ENCODE measurements at places on chromosomes 11 and 22.

DNA sequence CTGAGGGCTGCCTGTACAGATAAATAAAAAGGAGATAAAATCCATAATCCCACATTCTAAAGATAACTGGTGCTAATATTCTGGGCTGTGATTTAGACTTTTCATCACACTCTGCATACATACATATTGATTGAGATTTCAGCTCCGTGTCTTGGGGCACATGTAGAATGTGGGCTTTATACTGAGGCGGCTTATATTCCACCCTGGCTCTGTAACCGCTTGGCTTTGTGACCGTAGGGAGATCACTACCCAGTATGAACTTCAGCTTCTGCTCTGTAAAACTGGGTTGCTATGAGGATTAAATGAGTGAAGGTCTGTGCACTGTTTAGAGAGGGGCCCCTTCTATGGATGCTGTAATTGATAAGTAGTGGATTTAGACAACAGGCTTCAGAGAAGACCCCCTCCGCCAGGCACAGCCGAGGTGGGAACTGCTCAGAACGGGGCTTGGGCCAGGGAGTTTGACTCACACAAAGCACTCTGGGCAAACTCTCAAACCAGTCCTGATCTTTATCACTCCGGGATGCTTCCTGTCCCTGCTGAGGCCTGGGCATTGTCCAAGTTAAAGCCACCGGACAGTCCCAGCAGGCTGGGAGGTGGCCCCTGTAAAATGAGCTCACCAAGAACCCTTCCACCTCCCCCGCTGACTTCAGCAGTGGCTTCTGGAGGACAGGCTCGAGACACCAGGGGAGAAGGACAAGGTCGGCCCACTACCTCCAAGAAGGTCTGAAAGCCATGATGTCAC is 17.2 kb downstream of the KIAA1671 start:
- DNase-seq = no peak

DNA sequence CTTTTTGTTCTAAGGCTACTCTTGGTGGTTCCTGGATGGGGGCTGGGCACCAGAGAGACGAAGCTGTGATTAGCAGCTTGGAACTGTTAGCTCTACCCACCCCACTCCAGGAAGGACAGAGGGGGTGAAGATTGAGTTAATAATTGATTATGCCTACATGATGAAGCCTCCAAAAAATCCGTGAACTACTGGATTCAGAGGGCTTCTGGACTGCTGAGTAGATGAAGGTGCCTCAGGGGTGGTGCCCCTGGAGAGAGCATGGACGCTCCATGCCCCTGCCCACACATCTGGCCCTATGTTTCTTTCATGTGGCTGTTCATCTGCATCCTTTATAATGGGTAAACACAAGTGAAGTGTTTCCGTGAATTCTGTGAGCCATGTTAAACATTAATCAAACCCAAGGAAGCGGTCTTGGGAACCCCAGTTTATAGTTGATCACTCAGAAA is 47.3 kb upstream of the CYP2D6 start:
- DNase-seq = no peak

DNA sequence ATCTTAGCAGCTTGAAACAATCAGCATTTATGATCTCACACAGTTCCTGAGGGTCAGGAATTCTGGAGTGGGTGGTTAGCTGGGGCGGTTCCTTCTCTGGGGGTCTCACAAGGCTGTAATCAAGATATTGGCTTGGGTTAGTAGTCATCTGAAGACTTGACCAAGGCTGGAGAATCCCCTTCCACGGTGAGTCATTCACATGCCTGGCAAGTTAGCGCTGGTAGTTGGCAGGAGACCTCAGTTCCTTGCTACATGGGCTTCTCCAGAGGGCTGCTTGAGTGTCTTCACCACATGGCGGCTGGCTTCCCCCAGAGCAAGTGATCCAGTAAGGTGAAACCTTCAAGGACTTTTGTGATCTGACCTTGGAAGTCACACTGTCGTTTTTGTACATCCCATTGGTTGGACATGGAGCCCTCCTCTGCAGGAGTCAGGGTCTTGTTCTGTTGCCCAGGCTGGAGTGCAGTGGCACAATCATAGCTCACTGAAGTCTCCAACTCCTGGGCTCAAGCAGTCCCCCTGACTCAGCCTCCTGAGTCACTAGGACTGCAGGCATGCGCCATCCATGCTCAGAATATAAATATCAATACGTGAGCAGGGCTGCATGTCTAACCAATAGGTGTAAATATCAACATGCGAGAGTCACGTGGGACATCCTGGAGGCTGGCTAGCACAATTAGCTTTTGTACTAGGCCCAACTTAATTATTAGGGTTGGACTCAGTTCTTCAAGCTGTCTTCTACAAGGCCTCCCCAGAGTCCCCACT is 7.2 kb upstream of the NIPSNAP1 start:
- DNase-seq = no peak

- no peak for DNase-seq
Observed at GRCh38 chr22:22983816-22984215, 86.5 kb upstream of the GNAZ start.

DNA sequence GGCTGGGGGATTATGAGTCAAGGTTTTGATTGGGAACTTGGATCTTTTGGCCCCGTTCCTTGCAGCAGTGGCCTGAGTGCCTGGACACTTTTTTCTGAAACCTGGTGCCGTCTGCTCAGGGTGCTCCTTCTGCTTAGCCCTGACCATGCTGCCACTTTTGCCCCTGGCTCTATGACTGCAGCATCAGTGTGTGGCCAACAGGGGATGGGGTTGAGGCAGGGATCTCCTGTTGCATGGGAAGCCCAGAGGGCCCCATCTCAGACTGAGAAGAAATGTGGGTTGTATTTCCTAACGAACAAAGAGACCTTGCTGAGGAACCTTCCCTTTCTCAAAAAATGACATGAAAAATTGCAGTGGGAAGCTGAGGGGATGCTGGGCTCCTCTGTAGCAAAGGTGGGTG is 18.7 kb downstream of the POU2F3 start:
- no peak for DNase-seq

DNA sequence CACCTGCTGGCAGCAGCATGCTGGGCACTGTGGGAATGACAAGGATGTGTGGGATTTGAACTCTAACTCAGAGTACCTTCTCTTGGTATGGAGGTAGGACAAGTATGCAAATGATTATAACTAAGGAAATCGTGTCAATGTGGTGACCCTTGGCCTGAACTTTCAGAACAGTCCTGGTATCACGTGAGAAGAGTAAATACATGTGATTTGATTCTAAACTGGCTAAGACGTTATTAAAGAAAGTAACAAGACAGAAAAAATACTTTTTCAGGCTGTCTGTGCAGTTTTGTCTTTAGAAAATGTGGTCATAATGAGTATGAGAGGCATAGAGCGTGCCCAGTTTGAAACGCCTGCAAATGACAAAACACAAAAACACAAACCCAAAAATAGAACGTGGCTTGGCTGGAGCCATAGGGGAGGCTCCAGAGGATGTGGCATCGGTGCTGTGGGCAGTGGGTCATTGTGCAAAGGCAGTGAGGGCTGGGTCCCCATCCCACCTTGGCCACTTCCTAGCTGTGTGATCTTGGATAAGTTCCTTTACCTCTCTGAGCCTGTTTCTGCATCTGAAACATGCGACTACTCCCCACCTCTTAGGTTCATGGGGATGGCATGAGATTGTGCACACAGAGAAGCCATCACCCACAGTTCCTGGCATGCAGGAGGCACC is 18.4 kb upstream of the IL2RB start:
- no peak for DNase-seq

DNA sequence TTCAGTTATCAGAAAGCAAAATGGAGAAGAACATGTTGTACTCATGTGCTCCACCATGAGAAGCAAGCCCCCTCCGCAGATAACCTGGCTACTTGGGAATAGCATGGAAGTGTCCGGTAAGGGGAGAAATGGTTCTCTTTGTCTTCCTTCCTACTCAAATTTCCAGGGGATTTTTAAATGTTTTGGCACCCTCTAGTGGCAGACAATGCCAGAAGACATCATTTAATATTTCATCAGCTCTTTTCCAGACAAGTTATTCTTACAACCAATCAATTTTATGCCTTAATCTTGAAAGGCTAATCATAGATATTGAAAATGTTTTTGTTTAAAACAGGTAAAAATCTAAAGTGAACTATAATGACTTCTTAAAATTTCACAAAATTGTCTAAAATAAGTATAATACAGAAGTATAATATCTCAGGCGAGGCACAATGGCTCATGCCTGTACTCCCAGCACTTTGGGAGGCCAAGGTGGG is 15.7 kb downstream of the CRTAM start:
- peak; percentile 69 for DNase-seq

GRCh38 chr11:45590743-45591142 is 74.7 kb downstream of the CHST1 start:
- DNase-seq = no peak

GRCh38 chr22:30307041-30307574 is 17.8 kb upstream of the CASTOR1 start:
- DNase-seq = no peak

- DNase-seq = no peak
Observed at GRCh38 chr22:36239150-36239400, 252 bp downstream of the APOL2 start.

- no peak for DNase-seq
Observed at GRCh38 chr11:117177534-117178209, 871 bp upstream of the SIDT2 start.

DNA sequence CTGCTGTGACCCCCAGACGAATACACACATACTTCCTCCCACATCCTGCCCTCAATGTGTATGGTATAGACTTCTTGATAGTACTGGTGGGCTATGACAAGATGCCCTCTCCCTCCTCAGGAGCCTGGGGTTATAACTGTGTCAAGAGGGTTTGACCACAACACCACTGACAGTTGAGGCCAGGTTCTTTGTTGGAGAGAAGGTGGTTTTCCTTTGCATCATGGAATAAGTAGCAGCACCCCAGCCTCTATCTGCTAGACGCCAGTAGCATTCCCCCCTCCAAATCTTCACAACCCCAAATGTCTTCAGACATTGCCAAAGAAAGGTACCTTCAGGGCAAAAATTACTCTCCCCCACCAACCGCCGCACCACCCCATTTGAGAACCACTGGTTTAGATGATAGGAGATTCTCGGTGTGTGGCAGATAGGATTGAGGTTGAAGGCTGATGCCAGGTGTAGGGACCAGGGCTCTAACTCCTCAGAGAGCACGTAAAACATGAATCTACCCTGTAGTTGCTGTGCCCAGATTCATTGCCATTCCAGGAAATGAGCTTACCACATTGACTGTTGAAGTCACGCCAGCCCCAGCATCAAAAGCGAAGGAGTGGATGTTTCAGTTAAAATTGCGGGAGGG is 5.5 kb upstream of the MYO18B start:
- no peak for DNase-seq

GRCh38 chr22:19918332-19919106 is 23.1 kb upstream of the COMT start:
- no peak for DNase-seq

DNA sequence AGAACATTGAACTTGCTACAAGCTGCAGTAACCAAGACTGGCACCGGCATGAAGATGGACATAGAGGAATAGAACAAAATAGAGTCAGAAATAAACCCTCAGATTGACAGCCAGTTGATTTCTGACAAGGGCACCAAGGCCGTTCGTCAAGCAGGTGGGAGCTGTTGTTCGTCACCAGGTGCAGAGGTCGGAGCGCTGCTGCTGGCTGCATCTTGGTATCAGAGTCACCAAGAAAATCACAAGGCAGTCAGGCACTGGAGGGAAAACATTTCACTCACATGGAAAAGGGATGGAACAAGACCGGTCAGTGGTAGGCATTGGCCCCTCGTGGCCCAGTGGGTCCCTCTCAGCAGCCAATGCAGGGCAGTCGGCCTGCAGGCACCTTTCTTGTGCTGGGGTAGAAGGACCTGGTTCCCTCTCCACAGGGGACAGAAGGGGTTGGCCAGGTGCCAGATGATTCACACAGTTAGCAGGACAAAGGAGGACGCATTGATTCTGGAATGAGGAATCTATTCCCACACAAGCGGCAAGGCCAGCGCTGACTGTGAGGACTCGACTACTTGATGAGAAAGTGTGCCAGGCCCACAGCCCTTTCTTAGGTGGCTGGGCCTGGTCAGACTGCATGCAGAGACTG is 115.8 kb upstream of the FGF3 start:
- DNase-seq = no peak

GRCh38 chr11:59172345-59173079 is 580 bp downstream of the DTX4 start:
- no peak for DNase-seq

GRCh38 chr11:57501953-57502352 is 13.5 kb downstream of the SLC43A1 start:
- no peak for DNase-seq

- DNase-seq = no peak
Observed at GRCh38 chr11:35842958-35843357, 100.9 kb upstream of the LDLRAD3 start.

GRCh38 chr11:108813086-108813485 is 148.2 kb downstream of the DDX10 start:
- no peak for DNase-seq
